Hypothalamus (tissue), 51 donors: ENCODE measurements at places on chromosomes 5 and 9.

DNA sequence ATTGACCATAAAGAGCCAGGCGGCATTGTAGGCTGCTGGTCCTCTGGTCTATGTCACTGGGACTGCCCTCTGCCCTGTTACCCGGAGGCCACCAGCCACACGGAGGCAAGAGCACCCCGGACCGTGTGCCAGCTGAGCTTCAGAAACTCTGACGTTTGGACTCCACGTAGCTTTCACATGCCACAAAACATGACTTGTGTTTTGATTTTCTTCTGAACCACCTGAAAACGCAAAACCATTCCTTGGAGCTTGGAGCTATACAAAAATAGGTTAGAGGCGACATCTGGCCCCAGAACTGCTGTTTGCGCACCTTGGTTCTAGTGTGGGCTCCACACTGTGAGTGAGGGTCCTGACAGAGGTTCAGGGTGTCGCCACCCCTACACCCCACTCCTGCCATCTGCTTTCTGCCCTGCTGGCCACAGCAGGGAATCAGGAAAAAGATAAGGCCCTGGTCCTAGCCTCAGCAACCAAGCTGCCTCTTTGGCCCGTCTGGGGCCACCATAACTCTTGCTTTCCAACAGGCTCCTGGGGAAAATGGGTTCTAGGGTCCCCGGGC is 151.3 kb upstream of the IRX2 start:
- DNase-seq = no peak

- peak; percentile 94 for DNase-seq
Measured at GRCh38 chr9:134434894-134435506, 108.7 kb downstream of the RXRA start.

- no peak for DNase-seq
Measured at GRCh38 chr9:125890826-125891225, 143.7 kb downstream of the PBX3 start.

DNA sequence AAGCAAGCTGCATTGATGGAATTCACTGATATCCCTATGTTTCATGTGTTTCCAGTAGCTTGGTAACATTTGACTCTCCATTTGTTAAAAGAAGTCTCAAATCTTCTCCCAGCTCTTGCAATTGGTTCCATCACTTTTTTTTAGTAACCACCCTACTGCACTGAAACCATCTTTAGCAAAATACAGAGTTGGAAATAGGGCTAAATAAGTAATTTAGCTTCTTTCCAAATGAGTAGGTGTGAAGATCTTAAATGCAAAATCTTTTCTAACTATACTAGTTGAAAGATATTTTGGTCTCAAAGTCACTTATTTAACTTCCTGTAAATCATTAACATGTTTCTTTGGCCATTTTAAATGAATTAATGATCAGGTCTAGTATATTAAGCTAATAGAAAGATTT is 138.1 kb downstream of the DIRAS2 start:
- no peak for DNase-seq

DNA sequence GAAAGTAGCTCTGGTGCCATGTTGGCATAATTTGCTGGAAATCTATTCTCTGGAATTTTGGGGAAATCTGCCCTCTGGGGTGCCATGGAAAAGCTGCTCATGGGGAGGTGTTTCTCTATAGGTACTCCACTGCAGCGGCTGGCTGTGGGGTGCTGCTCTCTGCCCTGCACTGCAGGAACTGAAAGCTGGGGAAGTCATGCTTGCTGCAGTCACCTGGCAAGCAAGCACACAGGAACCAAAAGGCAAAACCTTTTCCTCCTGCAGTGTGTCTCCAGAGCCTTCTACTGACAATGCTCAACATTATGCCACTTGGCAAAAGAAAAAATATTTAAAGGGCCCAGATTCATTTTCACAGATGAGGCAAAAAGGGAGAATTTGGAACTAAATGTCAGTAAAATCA is 25.8 kb upstream of the CARNMT1 start:
- no peak for DNase-seq

GRCh38 chr9:136341042-136341655 is 13.8 kb downstream of the GPSM1 start:
- DNase-seq = peak; percentile 19
